ENCODE measurements at places on chromosomes 3 and 15.

DNA sequence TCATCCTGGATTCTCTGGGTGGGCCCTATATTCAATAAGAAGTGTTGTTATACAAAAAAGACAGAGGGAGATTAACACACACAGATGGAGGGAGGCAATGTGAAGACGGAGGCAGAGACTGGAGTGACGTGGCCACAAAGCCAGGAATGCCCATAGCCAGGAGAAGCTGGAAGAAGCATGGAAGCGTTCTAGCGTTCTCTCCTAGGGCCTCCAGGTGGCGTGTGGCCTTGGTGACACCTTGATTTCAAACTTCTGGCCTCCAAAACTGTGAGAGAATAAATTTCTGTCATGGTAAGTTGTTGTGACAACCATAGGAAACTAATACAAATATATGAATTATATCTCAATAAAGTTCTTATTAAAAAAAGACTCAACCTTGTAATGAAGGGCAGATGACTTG, 21.3 kb downstream of the THBS1 start:
- DNase-seq = peak; percentile 45

GRCh38 chr3:79424811-79425210, 343.0 kb downstream of the ROBO1 start:
- no peak for DNase-seq

- no peak for DNase-seq
Measured at GRCh38 chr3:136612512-136612911, 139.7 kb downstream of the STAG1 start.

- no peak for DNase-seq
Measured at GRCh38 chr3:114338651-114339357, 45.0 kb downstream of the TIGIT start.

GRCh38 chr3:178342111-178342510, 194.1 kb upstream of the KCNMB2 start:
- no peak for DNase-seq

- no peak for DNase-seq
Measured at GRCh38 chr3:67946436-67946835, 292.0 kb upstream of the SUCLG2 start.

- DNase-seq = no peak
Measured at GRCh38 chr3:51353691-51354090, 31.4 kb upstream of the MANF start.

Data from urothelium cell line (cell line).